Activated T-cell treated with anti-CD3 and anti-CD28 coated beads, Interleukin-2, amount 50 U/mL, for 48 hours (primary cell): ENCODE measurements at places on chromosomes 12 and 14.

- no peak for DNase-seq
Measured at GRCh38 chr14:104678901-104679705, 10.3 kb upstream of the INF2 start.

DNA sequence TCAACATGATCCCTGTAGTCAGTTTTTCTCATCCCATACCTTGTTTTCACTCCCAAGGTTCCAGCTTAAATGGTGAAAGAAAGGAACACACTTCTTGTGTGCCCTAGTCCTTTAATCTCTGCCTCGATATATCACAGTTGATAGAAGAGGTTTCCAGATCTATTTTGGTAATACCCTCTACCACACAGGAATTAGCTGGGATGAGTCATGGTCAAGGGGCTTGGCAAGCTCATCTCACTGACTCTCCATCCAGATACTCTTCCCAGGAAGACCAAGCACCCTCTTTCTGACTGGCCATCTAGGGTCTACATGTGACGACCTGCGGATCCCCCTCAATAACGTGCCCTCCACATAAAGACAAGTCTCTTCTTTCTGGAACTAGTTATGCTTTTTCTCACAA, 277.9 kb downstream of the ITPR2 start:
- no peak for DNase-seq

DNA sequence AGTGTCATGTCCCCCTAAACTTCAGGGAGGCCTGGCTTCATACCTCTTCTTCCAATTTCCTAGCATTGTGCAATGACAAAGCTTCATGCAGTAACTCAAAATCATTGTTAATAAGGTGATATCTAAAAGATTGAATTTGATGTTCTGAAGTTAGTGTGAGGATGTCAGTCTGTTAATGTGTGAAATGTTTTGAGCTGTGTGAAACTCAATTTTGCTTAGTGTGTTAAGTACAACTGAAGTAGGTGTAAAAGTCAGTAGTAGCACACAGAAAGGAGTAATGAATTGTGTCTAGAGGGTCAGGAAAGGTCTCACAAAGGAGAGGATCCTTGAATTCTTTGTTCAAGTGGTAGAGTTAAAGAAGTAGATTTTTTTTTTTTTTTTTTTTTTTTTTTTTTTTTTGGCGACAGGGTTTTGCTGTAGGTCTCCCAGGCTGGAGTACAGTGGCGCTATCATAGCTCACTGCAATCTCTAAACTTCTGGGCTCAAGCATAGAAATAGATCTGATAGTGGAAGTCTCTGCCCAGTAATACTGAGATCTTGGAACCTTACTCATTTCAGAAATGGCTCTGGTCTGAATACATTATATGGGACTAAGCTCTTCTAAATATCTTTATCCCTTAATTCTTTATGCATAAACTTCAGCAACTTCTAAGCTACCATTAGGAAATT, 63.9 kb downstream of the FUT8 start:
- no peak for DNase-seq

GRCh38 chr12:50685641-50686040, 78.3 kb upstream of the ATF1 start:
- no peak for DNase-seq

- DNase-seq: no peak
Measured at GRCh38 chr12:57524814-57525614, 2.4 kb downstream of the MBD6 start.

DNA sequence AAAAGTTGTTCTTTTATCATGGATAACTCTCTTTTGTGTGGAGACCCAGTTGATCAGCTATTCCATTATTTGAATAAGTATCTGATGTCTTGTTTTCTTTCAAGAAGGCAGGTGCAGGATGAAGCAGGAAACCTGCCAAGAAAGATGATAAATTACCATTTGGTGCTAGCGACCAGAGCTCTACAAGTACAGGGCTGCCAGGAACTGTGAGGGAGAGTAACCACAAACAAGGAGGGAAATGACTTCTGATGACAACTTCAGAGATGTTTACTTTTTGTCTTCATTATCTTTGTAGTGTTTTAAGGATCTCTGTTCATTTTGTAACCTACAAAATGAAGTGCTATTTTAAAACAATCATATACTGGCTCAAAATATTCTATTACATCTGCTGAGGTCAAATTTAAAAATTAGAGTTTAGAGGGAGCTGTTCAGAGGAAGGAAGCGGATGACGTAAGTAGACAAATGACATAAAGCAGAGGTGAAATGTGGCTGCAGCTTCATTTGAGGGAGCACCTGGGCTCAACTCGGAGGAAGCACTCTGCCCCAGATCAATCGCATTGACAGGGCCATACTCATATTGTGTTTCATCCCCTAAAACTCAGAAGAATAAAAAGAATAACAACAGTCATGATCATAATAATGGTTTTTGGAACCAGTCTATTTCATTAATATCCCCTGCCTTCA, 226.8 kb downstream of the C12orf42 start:
- DNase-seq: no peak

- no peak for DNase-seq
Measured at GRCh38 chr14:73235531-73236155, 1.7 kb upstream of the PAPLN start.

GRCh38 chr14:84273181-84273580, 1256.8 kb upstream of the FLRT2 start:
- no peak for DNase-seq

DNA sequence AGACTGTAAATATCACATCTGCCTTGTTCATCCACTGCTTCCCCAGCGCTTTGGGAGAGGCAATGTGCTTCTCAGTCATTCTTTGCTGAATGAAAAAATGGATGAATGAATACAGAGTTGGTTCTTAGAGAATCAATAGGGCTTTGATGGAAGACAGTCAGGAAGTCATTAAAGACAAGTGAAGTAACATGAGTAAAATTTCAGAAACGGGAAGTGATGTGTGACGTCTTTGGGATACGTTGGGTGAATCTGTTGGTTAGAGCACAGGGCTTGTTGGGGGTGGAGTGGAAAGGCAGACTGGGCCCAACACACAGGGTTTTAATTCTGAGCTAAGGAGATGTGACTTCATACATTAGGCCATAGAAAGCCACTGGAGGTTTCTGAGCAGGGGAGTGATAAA, 39.0 kb upstream of the NRXN3 start:
- DNase-seq: no peak
